ENCODE measurements at places on chromosomes 6 and 20.

- no peak for DNase-seq
Measured at GRCh38 chr6:157716251-157716995, 106.6 kb upstream of the SNX9 start.

GRCh38 chr6:125015152-125015551, 52.9 kb downstream of the RNF217 start:
- no peak for DNase-seq

DNA sequence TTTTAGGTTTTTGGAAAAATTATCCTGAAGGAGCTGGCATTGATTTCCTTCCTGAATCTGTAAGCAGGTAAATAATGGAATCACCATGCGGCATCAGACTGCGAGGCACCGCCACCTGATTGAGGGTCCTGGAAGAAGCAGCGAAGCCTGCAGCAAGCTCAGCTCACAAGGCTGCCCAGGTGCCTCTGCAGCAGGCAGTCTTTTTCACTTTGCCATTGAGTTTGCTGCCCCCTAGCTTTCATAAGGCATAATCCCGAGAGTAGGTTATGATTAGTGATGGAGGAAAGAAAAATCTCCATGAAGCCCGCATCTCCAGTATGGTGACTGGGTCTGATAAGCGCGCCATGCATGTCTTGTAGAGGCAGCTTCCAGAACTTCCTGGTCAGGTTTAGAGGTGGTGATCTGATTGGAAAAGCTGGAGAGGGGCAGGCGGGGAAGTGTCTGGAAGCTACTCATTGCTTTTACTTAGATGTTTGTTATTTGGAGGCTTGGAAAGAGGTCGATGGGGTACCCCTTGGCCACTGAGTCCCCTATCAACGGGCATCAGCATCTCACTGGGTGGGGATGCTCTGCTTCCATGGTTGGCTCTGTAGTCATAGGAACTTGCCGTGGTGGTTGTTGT, 26.7 kb downstream of the IYD start:
- peak; percentile 79 for DNase-seq

DNA sequence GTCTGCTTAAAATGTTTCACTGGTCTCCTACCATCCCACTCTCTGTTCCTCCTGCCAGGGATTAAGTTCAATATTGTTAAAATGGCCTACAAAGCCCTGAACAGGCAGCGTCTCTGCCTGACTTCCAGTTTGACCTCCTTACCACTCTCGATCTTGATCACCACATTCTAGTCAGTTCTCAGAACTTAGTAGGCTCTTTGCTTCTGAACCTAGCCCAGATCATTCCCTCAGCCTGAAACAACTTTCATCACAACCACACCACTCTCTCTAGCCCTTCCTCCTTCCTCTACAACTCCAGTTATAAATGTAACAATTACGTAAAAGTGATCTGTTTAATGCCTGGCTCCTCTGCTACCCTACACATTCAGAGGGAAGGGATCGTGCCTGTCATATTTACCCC, 53.3 kb downstream of the ATG5 start:
- no peak for DNase-seq

DNA sequence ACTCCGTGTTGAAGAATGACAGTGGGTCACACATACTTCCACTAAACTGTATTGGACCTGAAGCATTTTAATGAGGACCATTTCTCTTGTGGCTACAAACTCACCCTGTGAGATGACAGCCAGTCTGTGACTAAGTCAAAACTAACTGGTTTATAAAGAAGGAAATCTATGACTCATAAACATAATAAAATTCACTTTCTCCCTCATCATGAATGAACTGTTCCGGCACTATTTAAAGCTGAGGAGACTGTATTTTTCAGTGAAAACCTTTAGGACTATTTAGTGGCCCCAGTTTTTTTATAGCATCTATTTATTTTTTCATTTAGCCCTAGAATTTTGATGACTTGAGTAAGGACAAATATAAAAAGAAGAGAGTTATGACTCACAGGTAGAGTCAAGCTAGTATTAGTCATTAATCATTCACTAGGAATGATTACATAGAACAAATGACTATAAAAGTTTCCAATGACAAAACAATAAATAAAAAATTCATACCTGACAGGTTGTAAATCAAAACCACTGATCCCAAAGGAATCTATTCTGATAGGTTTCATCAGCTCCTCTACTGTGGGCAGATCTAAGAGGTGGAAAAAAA, 34.2 kb downstream of the CEP162 start:
- no peak for DNase-seq

- DNase-seq = no peak
Measured at GRCh38 chr20:58450254-58450653, 61.2 kb downstream of the VAPB start.

DNA sequence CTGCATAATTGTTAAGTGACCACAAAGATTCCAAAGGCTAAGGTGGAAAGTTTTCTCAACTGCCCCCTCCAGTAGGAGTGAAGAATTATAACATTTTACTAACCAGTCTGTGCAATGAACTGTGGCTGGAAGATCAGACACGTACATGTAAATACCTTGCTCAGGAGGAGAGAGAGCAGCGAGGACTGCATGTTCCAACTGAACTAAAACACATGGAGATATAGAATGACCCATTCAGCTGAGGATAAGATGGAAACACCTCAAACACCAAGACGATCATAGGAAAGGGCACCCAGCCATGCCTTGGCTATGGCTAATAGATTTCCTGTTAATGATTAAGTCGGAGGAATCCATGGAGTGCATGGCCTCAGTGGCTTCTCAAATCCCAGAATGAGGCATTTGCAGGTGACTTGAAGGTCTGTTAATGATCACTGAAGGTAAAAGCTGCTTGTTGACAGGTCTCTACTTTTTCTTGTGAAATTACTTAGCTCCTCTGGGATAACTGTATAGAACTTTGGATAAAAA, 875.6 kb downstream of the TFAP2A start:
- no peak for DNase-seq

DNA sequence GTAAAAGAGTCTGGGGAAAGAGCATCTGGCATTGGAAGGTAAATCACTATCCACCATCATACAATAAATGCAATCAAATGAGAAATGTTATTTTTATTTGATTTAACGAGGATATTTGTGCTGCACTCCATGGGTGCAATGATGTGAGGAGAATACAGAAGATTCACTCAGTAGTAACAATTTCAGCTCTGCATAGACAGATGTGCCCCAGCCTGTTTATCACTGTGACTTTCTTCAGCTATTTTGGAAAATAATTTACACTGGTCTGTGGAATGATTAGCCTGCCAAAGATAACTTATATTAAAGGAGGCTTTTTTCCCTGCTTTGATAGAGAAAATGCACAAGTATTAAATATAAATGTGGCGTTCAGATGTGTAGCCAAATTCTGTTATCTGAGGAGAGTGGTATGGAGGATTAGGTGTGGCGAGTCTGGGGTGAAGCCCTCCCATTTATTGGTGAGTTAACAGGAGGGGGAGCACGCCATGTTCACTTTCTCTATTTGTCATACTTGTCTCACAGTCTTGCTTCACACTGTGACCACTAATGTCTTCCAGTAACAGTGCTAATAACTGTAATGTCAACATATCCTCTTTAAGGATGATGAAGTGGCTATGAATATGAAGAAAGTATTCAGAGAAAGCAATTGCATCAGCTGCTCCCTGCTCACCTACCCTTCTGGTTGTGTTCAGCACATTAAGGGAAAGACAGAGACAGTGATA, 645.6 kb downstream of the MMUT start:
- no peak for DNase-seq

- DNase-seq = no peak
Measured at GRCh38 chr6:154277629-154278017, 79.0 kb downstream of the IPCEF1 start.

- DNase-seq = peak; percentile 19
Measured at GRCh38 chr20:35854713-35855348, 83.0 kb downstream of the PHF20 start.

GRCh38 chr20:62800314-62801259, 4.0 kb upstream of the OGFR start:
- no peak for DNase-seq

GRCh38 chr20:51488331-51488730, 54.2 kb downstream of the NFATC2 start:
- DNase-seq = no peak

GRCh38 chr6:126919947-126920346, 198.5 kb upstream of the RSPO3 start:
- no peak for DNase-seq

DNA sequence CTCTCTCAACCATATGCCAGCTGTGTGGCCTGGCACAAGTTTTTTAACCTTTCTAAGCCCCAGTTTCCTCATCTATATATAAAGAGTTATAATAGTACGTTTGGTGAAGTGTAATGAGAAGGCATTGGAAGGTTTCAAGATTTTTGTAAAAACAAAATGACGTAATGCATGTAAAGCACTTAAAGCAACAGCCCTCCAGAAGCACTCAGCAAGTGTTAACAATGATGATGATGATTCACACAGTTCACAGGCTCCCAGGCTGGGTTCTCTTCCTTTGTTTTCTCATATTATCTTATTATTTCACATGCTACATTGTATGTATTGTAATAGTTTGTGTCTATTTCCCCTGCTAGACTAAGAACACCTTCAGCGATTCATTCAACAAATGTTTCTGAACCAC, 6.2 kb downstream of the CEP250 start:
- DNase-seq = peak; percentile 32

DNA sequence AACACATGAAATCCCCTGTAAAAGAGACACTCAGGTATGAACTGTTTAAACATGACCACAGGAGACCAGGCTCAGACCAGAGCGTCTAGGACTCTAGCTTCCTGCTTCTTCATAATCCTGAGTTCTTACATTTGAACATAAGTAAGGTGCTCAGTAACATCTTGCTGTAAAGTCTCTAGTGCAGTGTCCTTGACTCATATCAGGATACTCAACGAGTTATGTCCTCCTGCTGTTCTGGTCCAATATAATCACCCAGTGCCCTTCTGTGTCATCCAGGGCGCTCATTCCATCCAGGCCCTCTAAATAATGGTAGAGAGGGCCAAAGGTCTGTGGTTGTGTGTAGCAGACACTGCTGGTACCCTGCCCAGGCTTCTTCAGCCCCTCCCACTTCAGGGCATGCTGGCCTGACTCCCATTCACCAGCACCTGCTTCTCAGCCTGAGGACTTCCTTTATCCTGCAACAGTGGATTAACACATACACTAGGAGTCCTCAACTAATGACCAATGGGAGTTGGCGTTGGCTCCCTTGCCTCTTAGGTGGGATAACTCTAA, 66.8 kb upstream of the MOCS1 start:
- DNase-seq = no peak
